Fibroblast of lung (primary cell): ENCODE measurements at places on chromosomes 1 and 21. TPM values are rescaled to one million over a fixed set of nuclear protein-coding genes. Genes with fewer than 3 reads are reported as not detected.
A peak's percentile ranks its signal among the peaks of the same experiment; 100 is the strongest.

GRCh38 chr1:185058110-185058509 lies 12.8 kb downstream of the RNF2 start:
- no peak for DNase-seq

GRCh38 chr1:20376880-20377494 lies 86.3 kb downstream of the VWA5B1 start:
- DNase-seq: no peak

The GSTM5 gene
- total RNA-seq: 16.4 and 21.6 TPM in 2 replicates

DNA sequence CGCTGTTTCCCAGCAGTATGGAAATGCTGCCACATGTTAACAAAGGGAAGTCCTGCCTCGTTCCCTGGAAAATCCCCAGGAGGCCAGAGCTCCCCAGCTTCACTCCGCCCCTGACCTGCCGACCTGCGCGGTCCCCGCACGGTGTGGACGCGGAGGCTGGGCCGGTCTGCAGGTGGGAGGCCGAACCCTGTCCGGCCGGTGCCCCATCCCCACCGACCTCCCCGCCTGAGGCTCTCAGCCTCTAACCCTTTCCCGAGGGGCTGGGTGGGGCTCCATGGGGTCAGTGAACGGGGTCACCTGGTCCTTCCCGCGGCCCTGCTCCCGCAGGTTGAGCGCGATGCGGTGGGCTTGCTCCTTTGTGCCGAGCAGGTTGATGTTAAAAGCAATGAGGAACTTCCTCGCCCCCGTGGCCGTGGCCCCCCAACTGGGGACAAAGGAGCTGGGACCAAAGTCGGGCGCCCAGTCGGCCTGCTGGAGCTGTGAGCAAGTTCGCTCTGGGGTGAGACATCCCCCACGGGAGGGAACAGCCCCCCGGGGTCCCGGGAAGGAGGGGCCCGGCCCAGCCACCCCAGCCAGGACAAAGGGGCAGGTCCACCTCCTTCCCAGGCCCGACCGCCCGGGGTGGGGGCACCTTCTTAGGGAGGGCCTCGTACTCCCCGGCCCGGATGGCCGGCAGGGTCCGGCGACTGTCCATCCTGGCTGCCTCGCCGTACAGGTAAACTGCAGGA lies 4.0 kb downstream of the FTCD start:
- no peak for DNase-seq

GRCh38 chr1:3827813-3828307 lies 29.2 kb downstream of the CEP104 start:
- DNase-seq: peak; percentile 3

GRCh38 chr1:154819628-154820590 lies 50.2 kb downstream of the KCNN3 start:
- no peak for DNase-seq

DNA sequence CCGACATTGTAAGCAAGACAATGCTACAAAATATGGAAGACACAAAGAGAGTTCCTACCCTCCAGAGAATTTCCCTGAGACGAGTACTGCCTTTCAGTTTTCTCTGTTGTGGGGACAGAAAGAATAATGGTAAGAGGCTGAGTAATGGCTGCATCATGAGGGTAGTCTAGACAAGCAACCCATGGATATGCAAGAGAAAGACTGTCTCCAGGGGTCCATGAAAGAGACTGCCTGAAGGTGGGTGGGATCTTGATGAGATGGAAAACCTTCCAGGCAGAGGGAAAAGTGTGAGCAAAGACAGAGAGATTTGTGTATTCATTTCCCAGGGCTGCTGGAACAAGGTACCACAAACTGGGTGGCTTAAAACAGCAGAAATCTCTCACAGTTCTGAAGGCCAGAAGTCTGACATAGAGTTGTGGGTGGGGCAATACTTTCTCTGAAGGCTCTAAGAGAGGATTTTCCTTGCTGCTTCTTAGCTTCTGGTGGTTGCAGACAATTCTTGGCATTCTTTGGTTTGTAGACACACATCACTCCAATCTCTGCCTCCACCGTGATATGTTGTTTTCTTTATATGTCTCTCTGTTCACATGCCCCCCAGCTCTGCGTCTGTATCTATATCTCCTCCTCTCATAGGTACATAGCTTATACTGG lies 41.4 kb downstream of the ANP32E start:
- no peak for DNase-seq

- no peak for DNase-seq
Measured at GRCh38 chr1:87052400-87052799, 138.0 kb downstream of the HS2ST1 start.

DNA sequence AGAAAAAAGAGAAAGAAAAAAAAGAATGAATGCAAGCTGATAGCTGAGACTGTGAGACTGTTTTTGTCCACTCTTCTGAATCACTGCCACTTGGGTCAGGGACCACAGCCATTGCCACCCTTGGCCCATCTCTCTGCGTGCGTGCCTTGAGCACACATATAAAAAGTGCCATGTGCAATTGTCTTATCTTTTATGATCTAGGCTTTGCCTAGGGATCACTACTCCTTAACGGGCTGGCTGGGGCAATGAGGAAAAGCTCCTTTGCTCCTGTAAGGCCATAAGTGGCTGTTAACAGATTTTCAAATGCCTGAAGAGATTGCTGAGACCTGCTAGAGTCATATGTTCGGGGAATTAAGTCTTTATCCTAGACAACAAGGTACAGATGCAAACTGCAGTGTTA lies 8.2 kb downstream of the SPATA46 start:
- DNase-seq: no peak

The PRAMEF4 gene
- total RNA-seq: not detected in 2 replicates
